ENCODE measurements at places on chromosomes 11 and 22.

GRCh38 chr11:76249195-76249741 lies 43.0 kb upstream of the WNT11 start:
- no peak for DNase-seq

GRCh38 chr22:29332886-29333496 lies 17.5 kb upstream of the RASL10A start:
- no peak for DNase-seq

DNA sequence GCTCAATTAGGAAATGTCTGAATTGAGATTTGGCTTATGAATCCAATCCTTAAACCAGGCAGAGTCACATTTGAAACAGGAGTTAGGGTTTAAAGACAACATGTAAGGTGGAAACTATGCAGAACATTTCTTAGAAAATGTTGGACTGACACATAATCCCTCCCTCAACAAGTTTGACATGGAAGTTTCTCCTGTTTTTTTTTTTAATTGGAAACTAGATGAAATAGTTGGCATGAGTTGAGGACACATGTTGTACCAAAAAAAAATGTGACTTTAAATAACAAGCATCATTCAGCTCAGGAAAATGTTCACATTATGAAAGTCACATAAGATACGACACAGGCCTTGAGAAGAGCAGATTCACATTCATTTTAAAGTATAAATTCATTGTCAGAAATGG lies 154.9 kb upstream of the DDI1 start:
- no peak for DNase-seq

- DNase-seq, result no peak
Measured at GRCh38 chr11:44624761-44625221, 59.3 kb downstream of the CD82 start.

DNA sequence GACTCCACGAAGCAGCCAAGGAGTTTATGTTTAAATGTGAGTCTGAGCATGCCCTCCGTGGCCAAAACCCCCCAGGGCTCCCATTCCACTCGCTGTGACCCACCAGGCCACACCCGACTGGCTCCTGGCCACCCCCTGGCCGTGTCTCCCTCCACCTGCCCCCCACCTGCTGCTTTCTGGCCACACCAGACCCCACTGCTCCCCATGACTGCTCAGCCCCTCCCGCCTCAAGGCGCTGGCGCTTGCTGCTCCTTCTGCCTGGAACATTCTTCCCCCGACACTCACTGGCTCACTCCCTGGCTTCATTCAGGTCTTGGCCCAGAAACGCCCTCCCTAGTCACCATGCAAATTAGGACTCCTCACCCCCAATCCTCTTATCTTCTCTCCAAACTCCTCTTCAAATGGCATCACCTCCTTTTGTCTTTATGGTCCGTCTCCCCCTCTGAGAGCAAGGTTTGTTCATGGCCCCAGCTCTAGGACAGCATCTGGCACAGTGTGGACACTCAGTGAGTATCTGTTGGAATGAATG lies 72.2 kb downstream of the EFCAB6 start:
- no peak for DNase-seq

GRCh38 chr11:17525570-17525969 lies 18.6 kb downstream of the USH1C start:
- DNase-seq, result no peak

DNA sequence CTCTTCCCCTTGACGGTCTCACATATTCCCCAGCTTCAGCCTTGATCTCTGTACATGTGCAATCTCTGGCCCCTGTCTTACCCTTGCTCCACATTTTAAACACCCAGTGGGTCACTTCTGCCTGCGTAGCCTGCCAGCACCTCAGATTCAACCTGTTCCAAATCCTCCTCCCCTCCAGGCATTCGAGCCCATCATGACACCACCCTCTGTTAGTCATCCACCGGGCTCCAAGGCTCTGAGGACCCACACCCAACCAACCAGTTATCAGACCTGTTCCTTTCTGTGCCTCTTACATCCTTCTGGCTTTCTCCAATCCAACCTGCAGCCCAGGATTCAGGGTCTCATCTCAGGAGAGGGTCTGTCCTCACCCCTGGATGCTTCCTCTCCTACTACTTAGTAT lies 119.8 kb upstream of the TBCEL start:
- no peak for DNase-seq

DNA sequence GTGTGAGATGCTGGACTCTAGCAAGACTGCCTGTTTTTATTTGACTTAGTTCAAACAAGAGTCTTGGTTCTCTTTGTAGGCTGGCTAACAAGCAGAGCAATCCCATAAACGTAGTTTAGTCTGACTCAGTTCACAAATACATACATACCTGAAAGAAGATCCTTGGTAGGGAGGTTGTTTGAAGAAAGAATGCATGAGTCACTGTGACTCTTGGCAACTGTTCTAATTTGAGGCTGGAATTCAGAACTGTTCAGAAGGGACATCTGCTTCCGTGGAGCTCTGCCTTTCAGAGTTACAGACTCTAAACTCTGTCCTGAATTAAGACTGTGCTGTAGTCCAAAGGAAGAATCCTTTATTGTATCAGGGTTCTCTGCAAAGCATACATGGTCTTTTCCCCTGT lies 32.2 kb downstream of the C2CD3 start:
- peak; percentile 66 for DNase-seq

DNA sequence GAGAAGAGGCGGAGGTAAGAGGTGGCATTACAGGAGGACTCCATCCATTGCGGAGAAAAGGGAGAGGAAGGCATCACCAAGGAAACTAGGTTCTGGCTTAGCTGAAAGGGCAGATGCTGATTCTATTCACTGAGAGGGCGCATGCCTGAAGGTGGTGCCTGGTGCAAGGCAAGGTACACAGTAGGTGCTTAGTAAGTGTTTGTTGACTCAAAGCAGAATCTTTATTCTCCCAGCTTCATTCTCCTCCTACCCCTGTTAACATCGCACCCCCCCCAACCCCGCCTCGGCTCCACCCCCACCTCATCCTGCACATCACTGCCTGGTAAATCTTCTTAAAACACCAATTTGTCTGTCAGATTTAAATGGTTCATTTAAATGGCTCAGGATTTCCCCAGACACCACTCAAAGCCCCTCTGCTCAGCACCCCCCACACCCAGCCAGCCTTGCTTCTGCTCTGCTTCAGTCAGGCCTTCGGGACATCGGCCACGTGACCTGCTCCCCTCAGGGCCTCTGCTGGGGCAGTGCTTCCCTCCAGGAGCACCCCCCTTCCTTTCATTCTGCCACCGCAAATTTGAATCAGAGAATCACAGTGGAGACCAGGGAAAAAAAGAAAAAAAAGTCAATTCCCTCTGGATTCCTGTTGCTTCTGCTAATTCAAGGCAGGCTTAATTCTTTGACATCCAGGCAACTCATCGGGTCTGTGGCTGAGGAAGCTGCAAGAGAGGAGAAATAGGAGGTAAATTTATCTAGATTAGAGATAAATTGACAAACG lies 17.8 kb upstream of the RCN1 start:
- DNase-seq, result no peak

DNA sequence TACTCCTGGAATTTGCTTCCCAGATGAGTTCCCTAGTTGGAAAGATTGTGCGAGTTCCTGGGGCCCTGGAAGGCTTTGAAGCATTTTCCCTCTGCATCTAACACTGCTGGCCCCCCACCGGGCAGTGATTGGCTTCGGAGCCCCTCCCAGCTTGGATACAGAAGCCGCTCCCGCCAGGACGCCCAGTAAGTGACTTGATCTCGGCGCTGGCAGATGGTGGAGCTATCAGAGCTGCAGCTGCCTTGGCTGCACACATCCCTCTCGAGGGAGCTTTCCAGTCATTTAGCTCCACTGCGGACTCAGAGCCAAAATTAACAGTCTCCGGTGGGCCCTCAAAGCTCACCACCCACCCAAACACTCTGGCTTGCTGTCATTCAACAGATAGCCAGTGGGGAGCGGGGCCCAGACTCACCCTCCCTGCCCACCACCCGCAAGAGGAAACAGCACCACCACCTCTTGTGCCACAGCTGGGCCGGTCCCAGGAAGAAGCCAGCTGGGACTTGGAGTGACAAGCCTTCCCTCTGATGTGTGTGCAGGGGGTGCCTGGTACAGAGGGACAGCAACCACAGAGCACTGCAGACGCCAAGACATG lies 162.3 kb downstream of the TRIM29 start:
- peak; percentile 95 for DNase-seq

DNA sequence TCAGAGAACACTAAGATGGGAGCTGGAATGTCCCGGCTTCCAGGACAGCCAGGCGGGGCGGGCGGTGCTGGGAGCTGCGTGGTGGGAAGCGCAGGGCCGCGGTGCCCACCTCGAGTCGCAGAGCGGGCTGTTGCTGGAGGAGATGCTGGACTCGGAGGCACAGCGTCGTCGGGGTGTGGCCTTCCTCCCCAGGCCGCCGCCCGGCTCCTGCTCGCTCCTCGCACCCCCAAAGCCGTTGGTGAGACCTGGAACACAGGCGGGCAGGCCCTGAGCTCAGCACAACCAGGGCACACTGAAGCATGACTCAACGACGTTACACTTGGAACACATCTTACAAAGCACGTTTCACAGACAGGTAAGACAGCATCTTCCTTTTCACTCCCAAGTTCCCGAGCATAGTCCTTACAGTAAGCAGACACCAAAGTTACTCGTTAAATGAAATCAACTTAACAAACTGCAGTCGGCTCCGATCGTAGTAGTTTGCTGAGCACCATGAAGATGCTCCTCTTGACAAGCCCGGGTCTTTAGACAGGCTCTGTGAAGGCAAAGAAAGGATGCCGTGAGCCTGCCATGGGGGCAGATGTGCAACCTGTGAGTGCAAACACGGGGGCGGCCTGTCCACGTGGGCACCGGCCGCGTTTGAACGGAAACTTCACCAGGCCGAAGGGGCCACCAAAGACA lies 50.0 kb downstream of the BRD1 start:
- DNase-seq, result no peak

DNA sequence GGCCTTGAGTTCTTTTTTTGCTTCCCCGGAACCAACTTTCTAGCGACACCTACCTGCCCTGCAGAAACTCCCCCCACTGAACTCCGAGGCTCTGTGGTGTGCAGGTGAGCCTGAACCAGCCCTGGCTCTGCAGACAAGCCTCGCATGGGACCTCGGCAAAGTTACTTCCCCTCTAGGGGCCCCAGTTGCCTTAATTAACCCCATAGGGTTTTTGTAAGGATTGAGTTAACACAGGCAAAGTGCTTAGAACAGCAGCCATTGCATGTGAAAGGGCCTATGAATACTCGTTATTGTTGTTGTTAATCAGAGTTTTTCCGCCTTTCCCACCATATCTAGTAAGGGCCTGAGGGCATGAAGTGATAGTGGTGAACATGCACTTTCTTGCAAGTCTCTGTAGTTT lies 12.6 kb upstream of the SYT13 start:
- no peak for DNase-seq

DNA sequence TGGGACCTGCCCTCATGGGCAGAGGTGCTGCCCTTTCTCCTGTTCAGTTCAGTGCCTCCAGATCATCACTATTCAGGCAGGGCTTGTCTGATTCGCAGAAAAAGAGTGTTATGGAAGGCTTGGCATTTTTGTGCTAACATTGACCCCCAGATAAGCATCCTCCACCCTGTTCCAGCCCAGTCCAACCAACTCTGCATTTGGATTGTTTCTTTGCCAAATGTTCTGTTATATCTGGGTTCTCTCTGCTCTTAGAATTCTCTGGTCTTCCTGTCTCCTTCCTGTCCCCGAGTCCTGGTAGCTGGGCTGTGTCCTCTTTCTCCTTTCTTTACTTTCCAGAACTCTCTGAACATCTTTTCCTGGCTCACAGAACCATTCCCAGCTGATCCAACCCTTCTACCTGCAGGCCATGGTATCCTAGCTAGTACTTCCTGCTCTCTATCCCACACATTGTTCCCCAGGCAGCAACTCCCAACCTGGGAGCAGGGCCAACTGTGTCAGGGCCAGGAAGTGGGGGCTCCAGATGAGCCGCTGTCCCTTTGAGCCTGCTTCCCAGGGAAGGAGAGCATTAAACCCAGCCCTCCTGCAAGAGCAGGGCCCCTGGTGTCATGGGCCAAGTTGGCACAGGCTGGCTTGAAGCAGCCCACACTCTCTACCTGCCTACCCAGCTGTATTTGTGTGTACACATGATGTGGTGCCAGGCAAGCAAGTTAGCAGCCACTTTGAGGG lies 280.7 kb upstream of the CADM1 start:
- DNase-seq, result no peak

GRCh38 chr11:111733611-111734088 lies 32.5 kb downstream of the PPP2R1B start:
- no peak for DNase-seq
